ENCODE measurements at places on chromosomes 5 and 9.
A peak's percentile ranks its signal among the peaks of the same experiment; 100 is the strongest.

GRCh38 chr5:162230348-162230747 lies 162.8 kb downstream of the GABRG2 start:
- no peak for DNase-seq

DNA sequence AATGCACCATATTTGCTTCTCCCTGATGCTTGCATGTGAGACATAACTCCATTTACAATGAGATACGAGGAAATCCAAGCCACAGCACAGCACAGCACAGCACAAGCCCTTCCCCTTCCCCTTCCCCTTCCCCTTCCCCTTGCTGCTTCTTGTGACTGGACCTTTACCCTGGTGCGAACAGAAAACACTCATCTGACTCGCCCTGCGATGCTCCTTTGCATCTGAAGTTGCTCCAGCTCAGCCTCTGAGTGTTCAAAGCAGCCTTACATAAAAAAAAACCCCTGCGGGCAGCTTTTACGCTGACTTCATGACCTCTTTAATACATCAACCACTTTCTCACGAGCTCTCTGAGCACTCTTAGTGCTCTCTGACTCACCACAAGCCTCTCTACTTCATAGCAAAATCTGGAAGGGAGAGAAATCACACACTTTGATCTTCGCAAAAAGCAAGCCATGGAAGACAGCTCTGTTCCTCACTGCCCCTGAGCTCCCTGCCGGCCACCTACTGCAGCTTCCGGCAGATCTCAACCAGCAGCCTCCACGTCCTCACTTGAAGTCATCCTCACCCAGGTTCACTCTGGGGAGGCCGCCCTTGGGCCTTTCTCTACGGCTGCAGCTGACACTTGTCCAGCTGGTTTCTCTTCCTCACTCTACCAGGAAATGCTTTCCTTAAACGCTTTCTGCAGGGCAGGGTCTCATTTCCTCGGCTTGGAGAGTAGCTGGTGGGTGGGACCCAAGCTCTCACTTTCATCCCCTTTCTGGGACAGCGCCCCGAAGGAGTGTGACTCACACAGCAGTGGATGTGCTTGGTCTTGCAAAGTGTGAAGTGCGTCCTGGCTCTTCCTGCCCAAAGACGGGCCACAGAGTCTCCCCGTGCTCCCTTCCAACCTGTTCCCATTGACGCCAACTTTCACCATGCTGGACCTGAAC lies 5.3 kb downstream of the SLC34A1 start:
- DNase-seq, result no peak

DNA sequence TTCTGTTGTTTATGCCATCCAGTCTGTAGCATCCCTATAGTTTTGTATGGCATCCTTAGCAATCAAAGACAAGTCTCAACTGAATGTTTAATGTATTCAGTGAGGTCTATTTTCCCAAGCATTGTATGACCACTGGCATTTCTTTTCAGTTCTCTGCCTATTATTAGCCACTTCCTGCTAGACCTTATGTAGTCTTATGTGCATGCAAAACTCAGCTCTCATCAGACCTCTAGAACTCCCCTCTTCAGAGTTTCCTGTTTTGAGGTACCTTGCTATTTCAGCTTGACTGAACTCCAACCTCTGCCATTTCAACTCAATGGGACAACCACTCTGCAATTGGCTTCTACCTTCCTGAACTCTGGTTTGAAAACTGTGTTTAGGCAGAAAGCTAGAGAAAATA lies 113.2 kb downstream of the SLC25A46 start:
- DNase-seq, result no peak

GRCh38 chr9:124507880-124508423 lies 753 bp upstream of the NR5A1 start:
- no peak for DNase-seq

DNA sequence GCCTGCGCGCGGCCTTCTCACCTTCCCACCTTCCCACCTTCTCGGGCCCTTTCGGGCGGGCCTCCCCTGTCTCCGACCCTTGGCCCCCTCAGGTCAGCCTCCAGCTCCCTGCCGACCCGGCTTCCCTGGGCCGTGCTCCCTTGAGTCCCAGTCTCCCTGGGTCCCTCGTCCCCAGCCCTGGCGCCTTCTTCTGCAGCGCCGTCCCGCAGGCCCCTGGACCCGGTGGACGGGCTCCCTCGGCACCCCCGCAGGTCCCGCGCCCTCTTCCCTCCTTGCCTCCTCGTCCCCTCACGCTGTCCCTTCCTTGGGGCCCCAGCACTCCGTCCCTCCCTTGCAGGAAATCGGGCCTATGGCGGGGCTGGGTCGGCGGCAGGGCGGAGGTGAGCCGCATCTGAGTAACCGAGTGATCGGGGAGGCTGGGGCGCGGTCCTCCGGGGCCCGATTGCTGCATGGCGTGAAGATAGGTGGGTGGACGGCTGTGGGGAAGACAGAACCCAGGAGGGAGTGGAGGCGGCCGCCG lies 7.6 kb downstream of the ARPC5L start:
- no peak for DNase-seq

DNA sequence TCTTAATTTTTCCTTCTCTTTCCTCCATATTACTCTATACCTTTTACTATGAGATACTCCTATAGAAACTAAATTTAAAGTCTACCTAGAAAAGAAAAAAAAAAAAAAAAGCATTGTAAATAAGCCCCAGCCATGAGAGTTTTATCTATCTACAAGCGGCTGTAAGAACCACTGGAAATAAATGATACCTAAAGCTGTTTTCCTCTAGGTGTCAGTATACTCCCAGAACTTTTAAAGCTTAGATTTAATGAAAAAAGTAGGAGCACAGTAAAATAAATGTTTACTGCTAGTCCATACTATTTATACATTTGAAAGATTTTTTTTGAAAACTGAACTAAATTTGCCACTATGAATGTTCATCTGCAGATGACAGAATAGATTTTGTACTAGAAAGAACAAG lies 26.2 kb downstream of the TYRP1 start:
- no peak for DNase-seq

- no peak for DNase-seq
Measured at GRCh38 chr5:107215611-107216010, 455.1 kb downstream of the EFNA5 start.

DNA sequence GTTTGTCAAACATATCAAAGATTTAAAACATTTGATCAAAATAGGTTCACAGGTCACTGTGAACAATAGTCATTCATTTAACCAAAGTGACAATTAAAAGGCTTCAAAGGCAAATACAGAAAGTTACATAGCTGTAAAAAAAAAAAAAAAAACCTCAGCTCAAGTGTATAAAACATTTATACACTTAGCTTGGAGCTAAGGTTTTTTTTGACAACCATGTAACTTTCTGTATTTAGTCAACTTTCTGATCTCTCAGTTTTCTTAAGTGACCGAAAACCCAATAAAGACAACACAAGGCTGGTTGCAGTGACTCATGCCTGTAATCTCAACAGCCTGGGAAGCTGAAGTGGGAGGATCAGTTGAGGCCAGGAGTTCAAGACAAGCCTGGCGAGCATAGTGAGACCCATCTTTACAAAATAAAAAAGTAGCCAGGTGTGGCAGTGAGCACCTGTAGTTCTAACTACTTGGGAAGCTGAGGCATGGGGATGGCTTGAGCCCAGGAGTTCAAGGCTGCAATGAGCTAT lies 16.4 kb upstream of the UBTD2 start:
- DNase-seq, result no peak

DNA sequence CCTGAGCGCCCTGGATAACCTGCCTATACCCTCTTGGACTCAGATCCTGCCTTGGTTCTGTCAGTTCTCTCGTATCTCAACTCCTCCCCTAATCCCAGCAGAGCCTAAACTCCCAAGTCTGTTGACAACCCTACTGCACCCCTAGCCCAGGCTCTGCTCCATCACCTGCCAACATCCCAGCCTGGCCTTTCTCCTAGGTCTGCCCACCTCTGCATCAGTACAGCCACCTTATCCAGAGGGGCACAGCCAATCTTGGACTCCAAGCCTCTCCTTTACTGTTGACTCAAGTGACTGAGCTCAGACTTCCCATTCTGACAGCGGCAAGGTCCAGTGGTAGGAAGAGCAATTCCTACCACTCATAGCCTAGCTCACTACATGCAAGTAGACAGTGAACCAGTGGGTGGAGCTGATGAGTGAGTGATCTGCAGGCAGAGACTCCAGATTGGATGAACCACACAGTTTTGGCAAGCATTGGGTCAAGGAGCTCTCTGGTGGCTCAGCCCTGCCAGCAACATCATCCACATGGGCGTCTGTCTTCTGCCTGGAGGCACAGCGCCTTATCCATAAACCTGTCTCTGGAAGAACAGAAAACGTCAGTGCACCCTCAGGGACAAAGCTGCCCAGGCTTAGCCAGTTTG lies 26.5 kb downstream of the TRMO start:
- DNase-seq, result no peak

GRCh38 chr9:95092262-95093072 lies 225.0 kb downstream of the FANCC start:
- no peak for DNase-seq

GRCh38 chr5:72377910-72378638 lies 57.9 kb downstream of the PTCD2 start:
- no peak for DNase-seq

DNA sequence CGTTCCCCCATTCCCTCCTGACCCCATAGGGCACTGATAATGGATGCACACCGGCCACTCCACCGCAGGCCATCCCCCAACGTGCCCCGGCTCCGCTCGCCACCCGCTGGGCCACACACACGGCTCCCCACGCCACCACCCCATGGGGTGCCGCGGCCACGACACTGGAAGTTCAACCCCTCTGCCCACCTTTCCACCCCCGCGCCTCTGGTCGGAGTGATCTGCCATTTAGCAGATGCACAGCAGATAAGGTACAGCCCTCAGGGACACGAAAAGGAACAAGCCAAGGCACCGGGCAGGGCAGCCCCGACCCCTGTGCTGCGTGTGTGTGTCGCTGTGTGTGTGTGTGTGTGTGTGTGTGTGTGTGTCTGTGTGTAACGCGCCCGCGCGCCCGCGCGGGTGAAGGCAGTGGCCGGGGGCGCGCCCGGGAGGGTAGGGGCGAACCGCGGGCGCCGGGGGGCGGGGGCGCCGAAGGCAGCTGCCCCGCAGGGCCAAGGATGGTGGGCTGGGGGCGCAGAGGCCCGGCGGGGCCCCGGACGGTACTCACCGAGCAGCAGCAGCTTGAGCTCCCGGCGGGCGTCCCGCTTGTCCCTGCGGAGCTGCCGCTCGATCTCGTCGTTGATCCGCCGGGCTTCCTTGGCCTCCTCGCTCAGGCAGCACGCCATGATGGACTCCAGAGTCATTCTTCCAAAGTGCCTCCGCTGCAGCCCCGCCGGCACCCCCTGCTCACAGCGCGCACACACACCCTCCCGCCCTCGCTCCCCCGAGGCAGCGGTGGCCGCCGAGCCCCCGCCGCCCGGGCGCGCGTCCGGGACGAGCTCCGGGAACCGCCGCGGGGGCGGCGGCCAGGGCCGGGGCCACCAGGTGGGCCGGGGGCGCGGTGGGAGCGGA lies 813 bp downstream of the GNAQ start:
- peak; percentile 28 for DNase-seq

- DNase-seq, result no peak
Measured at GRCh38 chr9:38393128-38393796, 760 bp downstream of the ALDH1B1 start.

GRCh38 chr5:75756981-75757380 lies 39.7 kb upstream of the POC5 start:
- DNase-seq, result no peak

DNA sequence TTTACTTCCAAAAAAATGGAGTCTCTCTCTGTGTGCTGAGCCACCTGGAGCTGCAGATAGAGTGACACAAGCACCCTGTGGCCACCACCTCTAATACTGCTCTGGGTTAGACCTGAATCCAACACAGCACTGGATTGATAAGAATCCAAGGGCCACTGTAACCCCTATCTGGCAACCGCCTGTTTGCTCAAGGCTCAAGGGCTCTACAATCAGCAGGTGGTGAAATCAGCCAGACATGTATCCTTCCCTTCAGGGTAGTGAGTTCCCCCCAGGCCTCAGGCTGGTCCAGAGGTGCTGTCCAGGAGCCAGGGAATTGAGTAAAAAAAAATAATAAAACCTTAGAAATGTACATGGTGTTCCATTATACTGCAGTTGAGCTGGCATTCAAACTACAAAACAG lies 509.0 kb downstream of the KIF4B start:
- no peak for DNase-seq

DNA sequence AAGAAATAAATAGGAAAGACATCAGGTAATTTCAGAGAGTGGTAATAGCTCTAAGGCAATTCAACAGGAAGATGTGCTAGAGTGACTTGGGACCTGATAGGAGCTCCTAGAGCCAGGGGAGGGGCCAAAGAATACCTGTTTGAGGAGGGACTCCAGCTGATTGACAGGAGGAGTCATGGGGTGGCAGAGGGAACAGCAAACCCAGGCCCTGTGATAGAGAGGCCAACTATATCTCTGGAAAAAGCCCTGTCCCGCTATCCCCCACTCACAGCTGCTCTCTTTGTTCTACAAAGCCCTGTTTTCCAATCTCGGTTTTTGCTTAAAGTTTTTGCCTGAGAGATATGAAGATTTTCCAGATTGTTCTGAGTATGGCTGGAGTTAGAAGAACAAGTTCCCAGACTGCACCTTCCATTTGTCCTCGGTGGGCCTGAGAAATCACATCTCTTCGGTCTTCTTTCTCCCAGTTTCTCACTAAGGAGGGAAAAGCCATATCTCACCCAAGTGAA lies 9.0 kb upstream of the NSD1 start:
- no peak for DNase-seq

GRCh38 chr9:128244091-128244836 lies 31.5 kb downstream of the GOLGA2 start:
- no peak for DNase-seq

GRCh38 chr9:134030821-134031470 lies 5.7 kb downstream of the BRD3OS start:
- DNase-seq, result no peak

- no peak for DNase-seq
Measured at GRCh38 chr9:2839040-2839439, 4.9 kb downstream of the PUM3 start.

DNA sequence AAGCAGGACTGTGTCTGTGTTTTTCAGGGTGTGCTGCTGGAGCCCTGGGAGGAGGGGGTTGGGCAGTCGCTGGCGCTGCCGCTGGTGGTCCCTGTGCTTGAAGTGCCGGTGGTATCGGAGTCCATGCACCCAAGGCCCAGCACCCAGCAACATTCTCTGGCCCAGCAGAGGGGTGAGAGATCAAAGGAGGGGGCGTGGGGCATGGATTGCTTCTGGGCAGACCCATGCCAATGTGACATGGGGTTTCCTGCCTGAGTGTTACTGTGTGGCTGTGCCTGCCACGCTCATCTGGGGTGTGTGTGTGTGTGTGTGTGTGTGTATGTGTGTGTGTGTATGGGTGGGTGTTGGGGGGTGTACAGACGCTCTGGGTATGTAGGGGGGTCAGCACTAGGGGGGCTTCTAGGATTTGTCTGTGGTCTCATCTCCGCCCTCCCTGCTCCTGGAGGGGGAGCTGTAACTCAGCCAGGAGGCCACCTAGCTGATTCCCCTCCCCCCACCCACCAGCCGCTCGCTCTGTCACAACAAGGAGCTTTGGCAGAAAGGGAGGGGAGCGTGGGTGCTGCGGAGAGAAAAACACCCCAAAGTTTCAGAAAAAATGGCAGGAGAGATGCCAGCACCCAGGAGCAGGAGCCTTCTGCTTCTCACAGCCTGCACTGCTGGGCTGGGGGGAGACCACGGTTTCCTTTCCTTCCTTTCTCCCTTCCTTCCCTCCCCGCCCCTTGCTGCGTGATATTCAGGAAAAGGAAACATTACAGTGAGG lies 35.9 kb upstream of the HSPA9 start:
- no peak for DNase-seq
